ENCODE measurements at places on chromosomes 12 and 14.

DNA sequence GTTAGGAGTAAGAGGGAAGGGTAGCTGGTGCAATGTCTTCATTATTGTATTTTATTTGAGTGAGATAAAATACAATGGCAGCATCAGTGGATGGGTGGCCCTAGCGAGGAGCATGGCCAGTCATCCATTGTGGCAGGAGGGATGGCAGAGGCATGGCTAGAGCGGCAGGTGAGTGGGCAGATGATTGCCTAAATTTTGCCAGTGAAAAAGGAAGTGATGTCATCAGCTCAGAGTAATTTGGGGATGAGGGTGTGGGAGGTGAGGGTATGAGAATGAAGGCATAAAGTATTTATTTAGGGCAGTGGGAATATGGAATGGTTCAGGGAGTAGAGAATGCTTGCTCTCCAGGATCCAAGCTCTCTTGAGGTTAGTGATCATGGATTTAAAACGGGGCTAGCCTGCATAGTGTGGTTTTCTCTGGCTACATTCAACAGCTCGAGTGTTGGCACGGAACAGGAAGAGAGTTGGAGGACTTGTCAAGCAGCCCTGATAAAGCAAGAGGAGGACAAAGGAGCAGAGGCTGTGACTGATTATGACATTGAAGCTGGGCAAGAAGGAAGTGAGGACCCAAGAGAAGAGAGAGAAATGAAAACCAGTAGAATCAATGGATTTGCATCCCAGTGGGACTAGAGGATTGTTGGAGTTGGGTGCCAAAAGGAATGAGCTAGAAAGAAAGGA is 18.7 kb upstream of the SERPINA6 start:
- peak; percentile 21 for DNase-seq

DNA sequence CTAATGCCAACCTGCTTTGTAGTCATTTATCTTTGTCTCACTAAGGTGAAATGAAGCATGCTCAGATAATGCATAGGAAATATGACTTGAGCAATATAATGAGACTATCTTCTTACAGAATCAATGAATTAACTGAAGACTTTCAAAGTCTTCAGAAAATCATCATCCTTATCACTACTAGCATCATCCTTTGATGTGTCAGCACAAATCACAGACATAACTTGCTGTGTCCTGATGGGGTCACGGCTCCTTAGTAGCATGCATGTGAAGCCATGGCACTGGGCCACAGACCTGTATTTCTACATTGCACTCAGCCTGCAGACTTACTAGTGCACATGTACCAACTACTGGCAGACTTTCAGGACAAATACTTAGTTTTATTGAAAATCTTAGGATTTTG is 18.9 kb downstream of the TMEM260 start:
- DNase-seq: no peak

GRCh38 chr12:45725631-45726602 is 3.6 kb upstream of the ARID2 start:
- peak; percentile 24 for DNase-seq

DNA sequence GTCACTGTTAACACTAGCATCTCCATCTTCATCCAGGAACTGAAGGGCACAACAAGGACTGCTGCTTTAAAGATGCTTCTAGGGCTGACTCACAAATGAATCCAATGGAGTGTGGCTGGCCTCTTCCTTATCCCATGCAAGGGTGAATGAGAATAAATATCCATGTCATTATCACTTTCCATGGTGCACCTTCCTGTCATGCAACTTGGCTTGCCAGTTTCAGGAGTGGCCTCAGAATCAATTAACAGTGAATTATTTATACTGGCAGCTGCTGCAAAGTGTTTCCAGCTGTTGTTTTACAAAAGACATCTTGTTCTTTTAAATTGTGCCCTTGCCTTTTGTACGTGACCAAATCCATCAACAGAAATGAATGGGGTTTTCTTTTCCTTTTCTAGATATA is 499.3 kb upstream of the TMEM132C start:
- DNase-seq: no peak

GRCh38 chr14:97282210-97283004 is 485.2 kb downstream of the VRK1 start:
- DNase-seq: no peak

DNA sequence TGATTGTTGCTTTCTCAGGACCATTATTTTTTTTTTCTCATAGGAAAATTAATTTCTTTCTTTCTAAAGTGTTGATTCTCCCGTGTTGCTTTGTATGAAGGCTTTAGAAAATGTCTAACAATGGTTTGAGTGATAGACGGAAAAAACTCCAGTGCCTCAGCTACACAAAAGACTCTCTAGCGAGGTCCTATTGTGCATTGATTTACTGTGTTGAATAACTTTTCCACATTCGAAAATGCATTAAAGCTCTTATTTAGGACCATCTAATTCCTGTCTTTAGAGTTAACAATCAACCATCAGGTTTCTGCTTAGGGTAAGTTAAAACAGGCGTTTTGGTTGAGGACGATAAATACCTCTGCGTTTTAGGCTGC is 99.6 kb downstream of the PTPN11 start:
- no peak for DNase-seq

- no peak for DNase-seq
These were observed 65.8 kb downstream of the GALNT9 start for GRCh38 chr12:132263451-132264049.

GRCh38 chr14:56278383-56278782 is 160.2 kb downstream of the PELI2 start:
- no peak for DNase-seq

- DNase-seq: no peak
These were observed 295.2 kb upstream of the SRRM4 start for GRCh38 chr12:118685983-118686607.

DNA sequence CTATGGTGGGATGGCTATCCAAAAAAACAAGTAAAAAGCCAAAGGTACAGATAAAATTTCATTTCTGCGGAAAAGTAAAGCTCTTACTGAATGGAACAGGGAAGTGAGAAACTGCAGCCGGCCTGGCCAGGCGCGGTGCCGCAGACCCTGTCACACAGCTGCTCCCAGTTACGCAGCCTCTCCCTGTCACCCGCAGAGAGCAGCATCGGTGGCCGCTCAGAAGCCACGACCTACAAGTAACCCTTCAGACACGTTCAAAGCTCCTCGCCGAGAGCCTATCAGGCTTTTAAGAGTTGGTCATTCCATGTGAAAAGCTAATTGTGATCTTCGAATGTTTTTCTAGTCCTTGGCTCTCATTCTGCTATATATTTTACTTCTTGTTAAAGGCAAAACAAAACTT is 11.0 kb upstream of the ANKLE2 start:
- DNase-seq: no peak

GRCh38 chr14:95436354-95436753 is 80.1 kb downstream of the SYNE3 start:
- no peak for DNase-seq

- DNase-seq: no peak
These were observed 398.5 kb downstream of the FSCB start for GRCh38 chr14:44108601-44109000.

DNA sequence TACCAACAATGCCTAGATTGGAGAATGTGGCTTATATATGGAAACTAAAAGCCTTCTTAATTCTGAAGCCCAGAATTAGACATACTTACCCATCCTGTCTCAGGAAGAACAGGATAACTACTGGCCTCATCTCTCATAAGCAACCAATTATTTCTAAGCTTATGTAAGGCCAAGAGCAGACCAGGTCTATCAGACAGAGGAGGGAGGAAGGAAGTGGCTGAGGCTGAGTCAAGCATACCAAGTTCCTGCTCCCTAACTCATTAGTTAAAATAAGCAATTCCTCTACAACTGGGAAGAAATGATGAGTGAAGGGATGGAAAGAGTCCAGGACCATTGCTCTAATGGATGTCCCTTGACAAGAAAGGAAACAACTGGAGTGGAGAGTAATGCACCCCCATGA is 27.0 kb upstream of the INSM2 start:
- no peak for DNase-seq

DNA sequence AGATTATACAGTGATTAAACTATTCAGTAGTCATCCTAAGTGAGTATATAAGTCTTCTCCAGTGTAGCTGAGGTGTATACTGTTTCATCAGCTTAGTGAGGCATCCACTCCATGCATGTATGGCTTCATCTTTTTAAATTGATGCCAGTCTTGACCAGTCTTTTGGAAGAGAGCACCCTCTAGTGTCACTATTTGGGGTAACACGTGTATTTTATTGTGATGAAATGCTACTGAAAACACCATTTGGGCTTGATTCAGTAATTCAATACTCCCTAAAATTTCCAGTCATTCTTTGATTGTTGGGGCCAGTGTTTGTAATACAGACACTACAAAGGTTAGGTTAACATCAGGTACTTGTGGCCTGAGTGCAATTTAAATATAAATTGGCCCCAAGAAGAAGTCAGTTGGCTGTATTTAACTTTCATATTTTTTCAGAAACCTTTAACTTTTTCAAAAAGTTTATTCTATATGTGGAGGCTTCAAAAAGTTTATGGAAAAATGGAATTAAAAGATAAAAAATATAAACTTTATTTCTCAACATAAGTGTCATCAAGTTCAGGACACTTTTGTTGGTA is 35.3 kb downstream of the MIPOL1 start:
- DNase-seq: no peak

- no peak for DNase-seq
These were observed 62.6 kb downstream of the PLXNC1 start for GRCh38 chr12:94211021-94211420.

- DNase-seq: no peak
These were observed 343.4 kb upstream of the LMO3 start for GRCh38 chr12:16949371-16949770.

DNA sequence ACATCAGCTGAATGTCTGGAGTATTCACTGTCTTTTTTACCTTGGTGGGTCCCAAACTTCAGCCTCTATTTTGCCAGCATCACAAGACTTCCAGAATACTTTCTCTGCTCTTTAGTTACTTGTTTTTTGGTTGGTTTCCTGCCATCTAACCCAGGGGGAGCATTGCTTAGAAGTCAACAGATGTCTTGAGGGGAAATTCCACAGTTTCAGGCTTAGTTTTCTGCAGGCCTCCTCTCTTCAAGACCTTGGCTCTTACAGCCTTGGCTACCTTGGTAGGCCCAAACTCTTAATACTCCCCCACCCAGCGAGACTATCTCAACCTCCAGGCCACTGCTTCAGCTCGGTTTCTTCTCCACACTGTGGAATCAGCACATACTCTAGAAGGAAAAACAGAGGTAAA is 41.7 kb downstream of the NEDD1 start:
- DNase-seq: no peak

DNA sequence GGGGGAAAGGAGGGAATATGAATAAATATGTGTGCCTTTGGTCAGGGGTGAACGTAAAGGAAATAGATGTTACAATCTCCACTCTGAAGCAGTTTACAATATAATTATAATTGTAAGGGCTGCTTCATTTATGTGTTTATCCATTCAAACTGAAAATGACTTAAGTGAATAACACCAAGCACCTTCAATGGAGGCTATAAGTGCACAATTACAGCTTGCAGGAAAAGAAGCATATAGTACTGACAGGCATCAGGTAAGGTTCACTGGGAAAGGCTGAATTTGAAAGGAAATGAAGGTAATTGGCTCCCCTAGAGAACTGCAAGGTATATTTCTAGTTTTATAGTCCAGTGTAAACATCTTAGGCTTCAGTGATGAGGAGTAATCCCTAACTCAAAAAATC is 192.7 kb downstream of the STXBP6 start:
- no peak for DNase-seq

GRCh38 chr12:66979251-66979650 is 289.9 kb upstream of the CAND1 start:
- DNase-seq: peak; percentile 24

DNA sequence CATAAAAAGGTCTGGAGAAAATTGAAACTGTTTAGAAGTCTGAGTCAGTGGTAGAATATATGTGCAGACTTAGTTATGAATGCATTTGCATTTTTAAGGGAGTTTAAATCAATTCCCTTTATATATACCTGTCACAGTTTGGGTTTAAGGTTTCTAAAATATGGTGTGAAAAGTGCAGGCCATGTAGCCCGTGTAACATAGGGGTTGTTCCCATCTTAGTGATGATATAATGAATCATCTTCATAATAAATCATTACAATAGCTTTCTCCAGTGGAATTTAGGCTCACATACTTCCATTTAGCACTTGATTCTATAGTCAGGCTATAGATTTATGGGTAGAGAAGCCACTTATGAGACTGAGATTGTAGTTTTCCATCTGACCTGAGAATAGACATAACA is 1162.4 kb downstream of the SLC16A7 start:
- no peak for DNase-seq

GRCh38 chr12:85191-85666 is 18.7 kb downstream of the IQSEC3 start:
- DNase-seq: no peak

GRCh38 chr12:15545334-15545733 is 223.0 kb downstream of the PTPRO start:
- no peak for DNase-seq

DNA sequence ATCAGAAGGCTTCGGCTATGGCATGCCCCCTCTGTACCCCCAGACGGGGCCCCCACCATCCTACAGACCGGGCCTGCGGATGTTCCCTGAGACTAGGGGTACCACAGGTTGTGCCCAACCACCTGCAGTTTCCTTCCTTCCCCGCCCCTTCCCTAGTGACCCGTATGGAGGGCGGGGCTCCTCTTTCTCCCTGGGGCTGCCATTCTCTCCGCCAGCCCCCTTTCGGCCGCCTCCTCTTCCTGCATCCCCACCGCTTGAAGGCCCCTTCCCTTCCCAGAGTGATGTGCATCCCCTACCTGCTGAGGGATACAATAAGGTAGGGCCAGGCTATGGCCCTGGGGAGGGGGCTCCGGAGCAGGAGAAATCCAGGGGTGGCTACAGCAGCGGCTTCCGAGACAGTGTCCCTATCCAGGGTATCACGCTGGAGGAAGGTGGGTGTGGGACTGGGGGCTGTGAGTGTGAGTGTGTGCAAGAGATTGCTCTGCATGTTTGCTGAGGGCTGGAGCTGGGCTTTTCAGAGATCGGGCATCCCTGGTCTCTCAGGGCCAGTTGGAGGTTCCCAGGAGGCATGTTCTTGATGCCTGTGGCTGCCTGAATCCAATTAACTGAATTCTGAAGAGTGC is 8.6 kb downstream of the NFATC4 start:
- DNase-seq: no peak

DNA sequence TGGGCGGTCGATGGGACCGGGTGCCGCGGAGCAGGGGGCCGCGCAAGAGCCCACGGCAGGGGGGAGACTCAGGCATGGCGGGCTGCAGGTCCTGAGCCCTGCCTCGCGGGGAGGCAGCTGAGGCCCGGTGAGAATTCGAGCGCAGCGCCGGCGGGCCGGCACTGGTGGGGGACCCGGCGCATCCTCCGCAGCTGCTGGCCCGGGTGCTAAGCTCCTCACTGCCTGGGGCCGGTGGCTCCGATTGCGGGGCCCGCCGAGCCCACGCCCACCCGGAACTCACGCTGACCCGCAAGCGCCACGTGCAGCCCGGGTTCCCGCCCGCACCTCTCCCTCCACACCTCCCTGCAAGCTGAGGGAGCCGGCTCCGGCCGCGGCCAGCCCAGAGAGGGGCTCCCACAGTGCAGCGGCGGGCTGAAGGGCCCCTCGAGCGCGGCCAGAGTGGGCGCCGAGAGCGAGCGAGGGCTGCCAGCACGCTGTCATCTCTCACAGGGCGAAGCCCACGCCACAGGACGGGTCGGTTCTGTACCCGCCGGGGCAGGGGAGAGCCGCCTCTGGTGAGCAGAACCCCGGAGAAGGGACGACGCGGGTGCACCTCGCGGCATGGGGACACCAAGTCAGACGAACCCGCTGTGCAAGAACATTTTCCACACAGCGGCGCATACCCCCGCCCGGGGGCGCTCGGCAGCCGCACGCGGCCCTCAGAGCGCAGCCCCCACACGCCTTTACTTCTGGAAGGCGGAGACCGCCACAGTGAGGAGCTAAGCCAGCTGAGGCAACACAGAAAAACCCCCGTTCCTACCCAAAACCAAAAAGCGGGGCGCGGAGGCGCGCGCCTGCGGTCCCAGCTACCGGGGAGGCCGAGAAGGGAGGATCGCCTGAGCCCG is 1.2 kb upstream of the SIVA1 start:
- DNase-seq: no peak

- DNase-seq: no peak
These were observed 6.7 kb downstream of the TRMT5 start for GRCh38 chr14:60974090-60974651.
